ENCODE measurements at places on chromosomes 4 and X. TPM values are rescaled to one million over a fixed set of nuclear protein-coding genes. Genes with fewer than 3 reads are reported as not detected.

- no peak for DNase-seq
These were observed 20.0 kb downstream of the KLB start for GRCh38 chr4:39426728-39427127.

DNA sequence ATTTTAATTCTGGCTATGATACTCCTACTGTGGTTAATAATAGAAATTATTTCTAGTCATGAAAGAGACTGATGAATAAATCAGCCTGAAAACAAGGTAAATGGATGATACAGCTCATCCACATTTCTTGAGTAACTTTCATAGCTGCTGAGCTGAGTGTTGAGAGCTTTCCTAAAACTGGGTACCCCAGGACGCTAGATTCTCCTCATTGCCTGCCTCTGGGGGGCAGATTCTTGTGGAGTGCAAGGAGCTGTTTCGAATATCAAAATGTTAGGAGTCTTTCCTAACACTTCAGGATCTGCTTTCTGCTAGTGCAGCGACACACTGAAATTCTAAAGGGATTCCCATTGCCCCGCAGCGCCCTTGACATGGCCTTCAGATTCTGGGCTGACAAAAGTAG lies 2.1 kb downstream of the MND1 start:
- peak; percentile 25 for DNase-seq

DNA sequence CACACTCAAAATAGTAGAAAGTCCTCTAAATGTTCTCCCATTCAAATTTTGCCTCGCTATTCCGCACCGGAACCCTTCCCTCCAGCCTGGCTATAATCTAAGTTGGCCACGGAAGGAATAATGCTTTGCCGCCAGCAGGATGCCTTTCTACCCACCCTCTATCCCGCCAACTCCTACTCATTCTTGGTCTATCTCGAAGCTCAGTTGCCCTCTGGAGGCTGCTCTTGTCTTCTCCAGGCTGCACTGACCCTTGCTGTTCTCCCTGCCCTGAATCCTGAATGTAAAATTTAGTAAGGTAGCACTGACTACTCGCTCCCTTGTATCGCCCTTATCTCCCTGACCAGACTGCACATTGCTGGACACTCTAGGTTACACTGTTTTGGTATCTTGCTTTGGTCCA lies 212.4 kb downstream of the MGST2 start:
- DNase-seq: no peak

SSX4B gene
- not detected for total RNA-seq

TIMM8A gene
- 10.3 TPM for total RNA-seq
